ENCODE measurements at places on chromosomes 16 and 17.
A peak's percentile ranks its signal among the peaks of the same experiment; 100 is the strongest.

GRCh38 chr16:23434380-23434779 lies 18.6 kb downstream of the COG7 start:
- DNase-seq = no peak

DNA sequence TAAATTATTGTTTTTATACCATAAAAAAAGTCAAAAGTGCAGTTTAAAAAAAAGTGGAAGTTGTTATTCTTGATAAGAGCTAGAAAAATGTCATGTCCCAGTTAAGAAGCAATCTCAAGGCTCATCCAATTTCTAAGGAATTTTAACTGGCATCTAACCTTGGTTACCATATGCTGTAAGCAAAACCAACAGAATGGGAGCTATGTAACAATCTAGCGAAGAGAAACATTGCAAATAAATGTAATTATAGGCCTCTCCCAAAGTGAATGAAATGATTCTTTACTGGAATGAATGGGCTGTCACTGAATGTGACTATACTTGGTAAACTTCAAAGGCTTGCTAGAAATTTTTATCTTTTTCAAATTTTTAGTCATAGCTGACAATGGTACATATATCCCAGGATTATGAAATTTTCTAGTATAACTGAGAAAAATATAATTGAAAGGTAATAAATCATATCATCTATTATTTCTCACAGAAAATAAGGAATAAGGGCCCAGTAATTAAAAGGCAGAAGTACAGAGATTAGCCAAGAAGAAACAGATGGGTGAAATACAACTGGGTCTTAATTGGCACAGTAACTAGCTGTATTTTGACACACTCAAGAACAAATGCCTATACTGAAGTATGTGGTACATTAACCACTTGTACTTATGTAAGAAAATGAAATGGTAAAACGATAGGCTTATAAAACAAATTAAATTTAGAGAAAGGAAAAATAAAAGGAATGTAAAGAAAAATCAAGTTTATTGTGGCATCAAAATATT lies 61.5 kb downstream of the NETO2 start:
- DNase-seq = no peak

- DNase-seq = peak; percentile 65
Observed at GRCh38 chr17:81253358-81254131, 14.4 kb downstream of the NDUFAF8 start.

GRCh38 chr16:13959626-13960025 lies 39.7 kb downstream of the ERCC4 start:
- DNase-seq = no peak

DNA sequence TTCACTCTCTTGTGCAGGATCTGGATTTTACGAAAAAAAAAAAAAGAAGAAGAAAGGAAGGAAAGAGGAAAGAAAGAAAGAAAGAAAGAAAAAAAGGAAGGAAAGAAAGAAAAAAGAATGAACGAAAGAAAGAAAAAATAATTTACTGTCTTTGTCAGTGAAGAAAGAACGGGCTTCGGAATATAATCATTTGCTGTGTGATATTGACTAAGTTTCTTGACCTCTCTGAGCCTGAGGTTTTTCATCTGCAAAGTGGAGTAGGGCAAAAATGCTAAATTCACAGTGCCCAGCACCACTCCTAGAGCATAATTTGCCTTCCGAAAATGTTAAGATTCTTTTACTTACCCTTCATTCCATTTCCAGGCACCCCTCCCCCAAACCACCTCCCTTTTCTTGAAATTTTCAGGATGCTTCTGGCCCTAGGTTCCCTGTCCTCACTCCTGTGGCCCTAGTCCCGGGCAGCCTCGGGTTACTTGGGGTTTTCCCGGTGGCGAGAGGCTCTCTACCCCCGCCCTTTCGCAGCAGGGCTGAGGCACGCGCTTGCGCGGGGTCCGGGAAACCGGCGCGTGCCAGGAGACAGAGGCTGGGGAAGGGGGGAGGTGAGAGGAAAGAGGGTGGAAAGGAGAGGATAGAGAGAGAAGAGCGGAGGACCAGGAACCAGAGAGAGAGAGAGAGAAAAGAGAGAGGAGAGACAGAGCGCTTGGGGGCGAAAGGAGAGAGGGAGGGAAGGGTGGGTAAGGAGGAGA lies at the start of gene CNTNAP1:
Gene CNTNAP1 (plus strand): TSS at position 556 of the 746 bp plus-strand sequence. CDS start 299 bp downstream, outside the sequence.
- DNase-seq = peak; percentile 66

- peak; percentile 12 for DNase-seq
Observed at GRCh38 chr17:64040206-64040605, 19.8 kb upstream of the ICAM2 start.

- no peak for DNase-seq
Observed at GRCh38 chr17:39622380-39623006, 4.3 kb upstream of the PPP1R1B start.

GRCh38 chr17:19714542-19715411 lies 1.6 kb downstream of the SLC47A2 start:
- no peak for DNase-seq

GRCh38 chr17:29051731-29052130 lies 8.8 kb downstream of the PIPOX start:
- DNase-seq = no peak

DNA sequence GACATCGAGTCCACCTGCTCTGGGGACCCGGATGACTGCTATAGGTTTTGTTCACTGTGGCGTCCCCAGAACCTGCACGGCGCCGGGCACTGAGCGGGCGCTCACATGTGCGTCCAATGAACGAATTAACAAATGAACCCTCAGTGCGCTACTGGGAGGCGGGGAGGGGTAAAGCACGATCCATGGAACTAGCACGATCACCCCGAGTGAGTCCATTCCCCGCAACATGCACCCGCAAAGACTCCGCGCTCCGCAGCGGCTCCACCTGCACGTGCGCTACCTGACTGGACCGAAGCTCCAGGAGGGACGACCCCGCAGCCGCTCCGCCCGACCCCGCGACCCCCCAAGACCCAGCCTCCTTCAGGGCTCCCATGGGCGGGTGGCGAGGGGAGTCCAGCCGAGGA lies 491 bp downstream of the TRAP1 start:
- peak; percentile 43 for DNase-seq

DNA sequence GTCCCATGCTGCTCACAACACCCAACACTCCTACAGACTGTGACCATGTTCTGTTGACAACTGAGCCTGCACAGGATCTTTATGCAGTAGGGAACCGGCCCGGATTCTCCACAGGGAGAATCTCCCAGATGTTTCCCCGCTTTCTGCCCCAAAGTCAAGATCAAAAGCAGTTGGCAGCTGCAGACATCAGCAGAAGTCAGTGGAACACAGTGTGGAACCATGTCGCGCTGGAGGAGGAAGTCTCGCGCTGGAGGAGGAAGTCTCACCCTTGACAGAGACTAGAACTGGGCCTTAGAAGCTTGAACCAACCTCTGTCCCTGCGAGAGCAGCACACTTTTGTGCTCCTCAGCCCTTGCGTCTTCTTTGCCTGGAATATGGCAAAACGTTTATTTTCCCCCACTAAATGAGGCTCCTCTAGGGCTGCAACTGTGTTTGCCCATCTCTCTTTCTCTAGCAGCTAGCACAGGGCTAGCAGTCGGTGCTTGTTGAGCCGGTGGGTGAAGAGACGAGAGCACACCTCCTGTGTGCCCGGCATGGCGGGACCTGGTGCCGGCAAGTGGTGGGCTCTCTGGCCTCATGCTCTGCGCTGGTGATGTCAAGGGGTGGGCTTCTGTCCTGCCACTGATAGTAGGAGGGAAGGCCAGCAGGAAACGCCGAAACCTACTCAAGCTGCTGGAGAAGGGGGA lies 2.1 kb upstream of the MRC2 start:
- no peak for DNase-seq

DNA sequence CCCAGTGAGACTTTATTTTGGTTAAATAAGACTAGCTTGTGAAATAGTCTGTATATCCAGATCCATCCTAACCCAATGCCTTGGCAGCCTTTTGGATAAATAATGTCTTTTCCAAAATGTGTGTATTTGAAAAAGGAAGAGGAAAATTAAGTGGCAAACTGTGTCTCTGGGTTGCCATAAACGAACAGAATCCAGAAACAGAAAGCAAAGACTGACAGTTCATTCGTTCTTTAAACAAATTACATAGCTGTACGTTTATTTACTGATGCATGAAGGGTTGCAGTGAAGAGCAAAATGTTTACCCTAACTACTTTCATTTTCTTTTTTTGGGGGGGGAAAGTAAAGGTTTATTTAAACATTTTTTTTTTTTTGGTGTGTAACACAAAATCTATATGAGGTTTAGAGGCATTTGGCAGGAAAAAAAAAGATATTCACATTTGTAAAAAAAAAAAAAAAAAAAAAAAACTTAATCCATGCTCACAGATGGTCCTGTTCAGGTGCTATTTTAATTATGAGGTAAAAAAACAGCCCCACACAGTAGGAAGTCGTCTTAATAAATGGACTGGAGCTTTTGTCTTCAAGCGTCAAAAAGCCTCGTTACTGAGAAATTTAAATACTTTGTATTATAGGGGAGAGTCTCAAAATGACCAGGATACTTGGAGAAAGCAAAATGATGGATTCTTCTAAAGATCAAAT lies 245.9 kb downstream of the FTO start:
- DNase-seq = no peak

- DNase-seq = no peak
Observed at GRCh38 chr16:50102051-50102746, 36.4 kb downstream of the HEATR3 start.

DNA sequence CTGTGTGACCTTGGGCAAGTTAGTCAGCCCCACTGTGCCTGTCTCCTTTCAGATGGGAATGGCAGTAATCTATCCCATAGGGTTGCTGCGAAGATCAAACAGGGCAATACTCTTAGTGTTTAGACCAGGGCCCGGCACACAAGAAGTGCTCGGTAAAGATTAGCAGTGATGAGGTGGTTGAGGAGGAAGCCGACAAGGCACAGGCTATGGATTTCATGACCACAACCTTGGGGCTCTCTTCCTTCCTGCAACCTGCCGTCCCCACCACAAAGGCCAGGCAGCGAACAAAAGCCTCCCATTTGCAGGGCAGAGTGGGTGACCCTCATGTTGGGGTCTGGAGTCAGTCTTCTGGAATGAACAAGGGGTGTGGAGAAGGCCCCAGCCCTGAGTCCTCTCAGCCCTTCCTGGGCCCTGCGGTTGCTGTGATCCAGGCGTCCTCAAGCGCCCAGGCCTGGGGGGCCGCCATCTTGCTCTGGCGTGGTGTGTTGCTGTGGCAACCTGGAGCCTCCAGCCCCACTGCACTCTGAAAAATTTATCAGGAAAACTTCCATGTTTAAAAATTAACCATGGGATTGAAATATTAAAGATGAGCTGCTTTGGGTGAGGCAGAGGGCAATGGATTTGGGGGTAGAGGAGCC lies 9.8 kb downstream of the ADAM11 start:
- no peak for DNase-seq

GRCh38 chr17:63701456-63701820 lies 1.5 kb upstream of the LIMD2 start:
- no peak for DNase-seq

DNA sequence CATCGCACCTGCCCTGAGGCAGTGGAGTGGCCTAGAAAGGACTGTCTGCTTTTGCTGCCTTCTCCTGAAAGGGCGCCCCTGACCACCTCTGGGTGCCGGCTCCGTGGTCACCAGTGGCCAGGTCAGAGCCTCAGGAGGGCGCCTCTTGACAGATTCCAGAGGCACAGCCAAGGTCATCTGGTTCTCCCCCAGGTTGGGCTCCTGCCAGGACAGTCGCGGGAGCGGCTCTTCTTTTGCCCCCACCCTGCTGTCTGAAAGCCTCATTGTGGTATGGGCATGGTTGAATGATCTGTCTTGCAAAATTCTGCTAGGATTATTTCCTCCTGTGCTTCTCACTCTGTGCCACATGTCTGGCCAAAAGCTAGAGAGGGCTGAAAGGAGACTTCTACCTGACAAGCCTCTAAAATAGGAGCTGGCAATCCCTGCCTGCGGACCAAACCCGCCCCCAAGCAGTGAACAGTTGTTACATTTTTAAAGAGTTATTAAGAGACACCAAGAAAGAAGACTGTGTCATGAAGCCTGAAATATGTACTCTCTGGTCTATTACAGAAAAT lies 82.8 kb downstream of the SNX29 start:
- DNase-seq = no peak

DNA sequence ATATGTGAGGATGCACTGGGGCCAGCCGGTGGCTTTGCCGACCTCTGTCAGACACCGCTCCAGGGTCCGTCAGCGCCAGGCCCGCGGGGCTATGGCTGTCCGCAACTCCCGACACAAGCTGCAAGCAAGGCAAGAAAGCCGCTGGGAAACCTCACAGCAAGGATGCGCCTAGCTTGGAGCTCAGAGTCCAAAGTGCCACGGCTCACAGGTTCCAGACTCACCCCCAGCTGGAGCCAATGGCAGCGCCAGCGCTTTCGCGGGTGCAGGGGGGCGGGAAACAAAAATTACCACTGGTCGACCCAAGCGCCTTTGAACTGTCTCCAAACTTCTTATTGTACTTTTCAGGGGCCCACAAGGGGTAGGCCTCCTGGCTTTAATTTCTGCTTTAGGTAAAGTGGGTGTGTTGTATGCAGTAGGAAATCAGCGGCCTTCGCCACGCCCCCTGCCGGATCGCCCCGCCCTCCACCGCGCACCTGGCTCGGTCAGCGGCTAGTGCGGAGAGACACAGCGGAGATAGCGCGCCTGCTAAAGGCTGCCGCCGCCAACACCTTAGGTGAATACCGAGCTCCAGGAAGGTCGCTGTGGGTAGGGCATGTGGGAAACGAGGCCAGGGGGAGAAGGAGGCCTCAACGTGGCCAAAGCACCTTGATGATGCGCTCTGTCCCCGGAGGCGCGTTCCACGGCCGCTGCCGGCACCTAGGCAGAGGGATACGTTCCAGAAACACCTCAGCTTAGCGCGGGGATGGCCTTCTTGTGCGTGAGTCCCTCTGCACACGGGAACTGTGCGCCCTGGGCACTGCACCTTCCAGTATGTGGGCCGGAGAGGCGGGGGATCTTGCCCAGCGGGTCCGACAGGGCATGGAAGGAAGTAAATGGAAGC lies 61.0 kb upstream of the RBL2 start:
- DNase-seq = no peak

All from posterior cingulate gyrus (tissue), 11 donors.